ENCODE measurements at places on chromosomes 5 and 9.

- no peak for DNase-seq
Measured at GRCh38 chr5:119341452-119342349, 14.1 kb upstream of the TNFAIP8 start.

GRCh38 chr9:134283692-134284265 is 42.5 kb upstream of the RXRA start:
- DNase-seq: no peak

- no peak for DNase-seq
Measured at GRCh38 chr9:10168241-10168640, 444.6 kb downstream of the PTPRD start.

DNA sequence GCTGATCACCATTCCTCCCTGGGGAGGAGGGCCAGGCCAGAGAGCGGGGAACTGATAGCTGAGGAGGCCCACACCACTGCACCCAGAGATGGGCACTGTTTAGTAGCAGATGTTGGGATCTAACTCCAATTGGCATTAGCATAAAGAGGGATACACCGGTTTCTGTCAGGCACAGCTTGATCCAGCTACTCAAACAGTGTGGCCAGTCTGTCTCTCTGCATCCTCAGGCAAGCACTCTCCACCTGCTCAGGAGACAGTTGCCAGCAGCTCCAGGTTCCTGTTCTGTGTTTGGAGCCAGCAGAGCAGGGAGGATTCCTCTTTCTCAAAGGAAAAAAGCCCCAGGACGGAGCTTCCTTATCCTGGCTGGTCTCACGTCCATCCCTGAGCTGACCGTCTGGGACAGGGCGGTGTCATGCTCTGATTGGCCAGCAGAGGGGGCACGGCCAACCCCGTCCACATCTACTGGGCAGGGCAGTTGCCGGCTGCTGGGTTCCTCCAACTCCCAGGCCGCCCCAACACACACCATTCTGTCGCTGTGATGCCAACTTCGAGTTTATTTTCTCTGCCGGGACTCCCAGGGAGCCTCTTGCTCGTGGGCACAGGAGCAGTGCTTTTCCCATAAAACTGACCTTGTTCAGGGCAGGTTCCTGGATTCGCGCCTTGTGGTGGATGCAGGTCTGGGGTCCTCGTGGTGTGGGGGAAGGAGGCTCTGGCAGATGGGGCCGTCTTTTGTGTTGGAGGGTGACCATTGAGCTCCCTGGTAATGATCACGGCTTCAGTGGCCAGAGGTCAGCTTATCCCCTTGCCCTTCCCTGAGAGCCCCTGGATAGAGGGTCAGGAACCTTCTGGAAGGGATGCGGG is 47.9 kb downstream of the COL5A1 start:
- no peak for DNase-seq

DNA sequence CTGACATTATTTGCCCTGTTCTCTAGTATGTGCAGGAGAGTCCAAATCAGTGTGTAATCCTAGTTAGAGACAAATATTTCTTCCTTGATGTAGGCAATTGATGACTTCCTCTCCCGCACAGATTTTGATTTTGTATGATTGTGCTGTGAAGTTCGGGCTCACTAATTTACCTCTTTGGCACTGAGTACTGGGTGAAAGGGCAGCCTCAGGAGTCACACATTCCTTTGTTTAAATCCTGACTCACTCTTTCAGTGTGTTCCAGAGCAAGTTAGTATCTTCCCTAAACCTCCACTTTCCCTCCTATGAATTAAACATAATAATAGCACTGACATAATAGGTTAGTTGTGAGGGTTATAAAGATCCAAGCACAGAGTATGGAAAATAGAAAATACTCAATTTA is 269.7 kb downstream of the ISL1 start:
- no peak for DNase-seq

- DNase-seq: no peak
Measured at GRCh38 chr5:179217956-179218942, 127.0 kb downstream of the ADAMTS2 start.
